ENCODE measurements at places on chromosomes 1 and 21.

DNA sequence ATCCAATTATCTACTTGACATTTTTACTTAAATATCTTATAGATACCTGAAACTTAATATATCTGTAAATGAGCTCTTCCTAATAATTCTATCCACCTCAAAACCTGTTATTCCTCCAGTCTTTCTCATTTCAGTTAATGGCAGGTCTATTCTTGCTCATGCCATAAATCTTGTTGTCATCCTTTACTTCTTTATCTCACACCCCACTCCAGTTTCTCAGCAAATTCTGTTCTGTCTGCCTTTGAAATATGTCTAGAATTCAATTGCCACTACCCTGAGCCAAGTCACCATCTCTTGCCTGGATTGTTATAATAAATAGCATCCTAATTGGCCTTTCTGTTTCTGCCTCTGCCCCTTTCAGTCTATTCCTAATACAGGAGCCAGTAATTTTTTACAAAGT, 105.8 kb downstream of the MAN1A2 start:
- DNase-seq, result no peak

- DNase-seq, result no peak
Observed at GRCh38 chr1:34140011-34140676, 24.9 kb downstream of the CSMD2 start.

DNA sequence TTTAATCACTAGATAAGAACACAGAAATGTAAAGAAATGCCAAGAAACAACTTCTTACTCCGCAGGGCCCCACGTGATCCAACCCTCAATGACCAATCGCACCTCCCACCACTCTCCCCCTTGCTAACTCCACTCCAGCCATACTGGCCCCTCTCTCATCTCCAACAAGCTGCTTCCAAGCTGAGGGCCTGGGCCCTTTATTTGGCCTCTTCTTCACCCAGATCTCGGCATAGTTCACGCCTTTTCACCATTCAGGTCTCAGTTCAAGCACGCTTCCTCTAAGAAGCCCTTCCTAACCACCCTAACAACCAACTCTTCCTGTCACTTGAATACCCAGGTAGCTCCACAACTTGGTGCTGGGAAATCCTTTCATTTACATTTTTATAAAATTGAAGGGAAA, 110.7 kb downstream of the TGFBR3 start:
- no peak for DNase-seq

DNA sequence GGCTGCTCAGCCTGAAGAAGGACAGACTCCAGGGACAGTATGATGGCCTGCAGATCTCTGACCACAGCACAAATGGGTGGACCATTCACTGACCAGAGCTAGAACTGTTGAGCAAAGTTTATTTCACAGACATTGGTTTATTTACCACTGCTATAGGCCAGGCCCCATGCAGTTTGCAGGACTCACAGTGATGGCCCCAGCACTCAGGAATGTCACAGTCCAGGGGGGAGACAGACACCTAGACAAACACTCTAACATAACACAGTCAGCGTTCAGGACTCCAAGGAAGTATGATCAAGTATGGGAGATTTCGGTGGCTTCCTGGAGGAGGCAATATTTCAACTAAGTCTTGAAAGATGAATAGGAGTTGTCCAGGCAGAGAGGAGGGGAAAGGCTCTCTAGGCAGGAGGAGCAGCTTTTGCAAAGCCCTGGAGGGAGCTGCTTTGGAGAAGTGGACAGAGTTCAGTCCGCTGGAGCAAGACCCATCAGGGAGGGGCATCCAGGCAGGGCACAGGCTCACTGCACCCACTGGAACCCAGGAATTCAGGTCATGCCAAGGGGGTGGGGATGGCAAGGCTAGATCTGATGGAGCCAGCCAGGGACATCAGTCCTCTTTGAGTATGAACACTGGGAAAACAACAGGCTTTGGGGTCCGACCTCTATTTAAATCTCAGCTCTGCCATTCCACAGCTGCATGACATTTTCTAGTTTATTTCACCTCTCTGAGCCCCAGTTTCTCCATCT, 454.3 kb downstream of the MATN1 start:
- no peak for DNase-seq

- no peak for DNase-seq
Observed at GRCh38 chr1:187894349-187894748, 1065.6 kb downstream of the PLA2G4A start.

GRCh38 chr1:31723828-31724359, 20.1 kb upstream of the COL16A1 start:
- DNase-seq, result no peak

GRCh38 chr1:22024485-22025367, 23.3 kb downstream of the CELA3A start:
- DNase-seq, result peak; percentile 64

DNA sequence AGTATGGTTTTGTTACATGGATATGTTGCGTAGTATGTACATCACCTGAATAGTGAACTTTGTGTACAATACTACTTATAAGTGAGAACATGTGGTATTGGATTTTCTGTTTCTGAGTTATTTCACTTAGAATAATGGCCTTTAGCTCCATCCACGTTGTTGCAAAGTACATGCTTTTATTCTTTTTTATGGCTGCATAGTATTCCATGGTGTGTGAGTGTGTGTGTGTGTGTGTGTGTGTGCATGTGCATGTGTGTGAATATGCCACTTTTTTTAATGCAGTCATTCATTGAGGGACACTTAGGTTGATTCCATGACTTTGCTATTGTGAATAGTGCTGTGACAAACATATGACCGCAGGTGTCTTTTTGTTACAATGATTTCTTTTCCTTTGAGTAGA, 147.8 kb downstream of the LEPR start:
- no peak for DNase-seq

DNA sequence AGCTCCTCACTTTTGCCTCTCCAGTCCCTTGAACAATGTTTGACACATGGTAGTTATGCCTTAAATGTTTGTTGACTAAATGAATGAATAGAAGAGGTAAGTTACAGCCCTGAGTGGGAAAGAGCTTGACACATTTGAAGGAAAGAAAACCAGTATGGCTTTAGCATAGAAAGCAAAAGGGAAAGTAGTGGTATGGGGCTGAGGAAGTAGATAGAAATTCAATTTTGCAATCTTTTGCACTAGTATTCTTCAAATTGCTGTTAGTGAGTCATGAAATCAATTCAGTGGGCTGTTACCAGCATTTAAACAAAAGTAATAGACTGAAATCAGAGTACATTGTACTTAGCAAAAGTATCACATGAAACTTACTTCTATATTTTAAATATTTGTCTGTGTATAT, 21.1 kb downstream of the PLA2G4A start:
- no peak for DNase-seq

DNA sequence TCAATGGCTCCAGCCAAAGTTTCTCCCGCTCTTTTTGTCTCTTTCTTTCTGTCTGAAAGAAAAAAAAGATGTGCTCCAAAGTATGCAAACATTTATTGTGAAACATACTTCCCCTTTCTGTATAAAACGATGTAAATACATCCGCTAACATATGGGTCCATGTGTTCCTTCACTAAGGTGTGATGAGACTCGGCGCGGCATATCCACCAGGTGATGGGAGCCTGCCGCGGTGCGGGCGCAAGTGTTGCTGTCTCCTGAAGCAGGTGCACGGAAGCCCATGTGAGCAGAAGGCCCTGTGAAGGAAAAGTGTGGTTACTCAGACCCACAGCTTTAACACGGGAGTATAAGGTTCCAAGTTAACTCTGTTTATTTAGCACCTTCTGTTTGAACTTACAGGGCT, 466.6 kb upstream of the C1orf87 start:
- no peak for DNase-seq

GRCh38 chr1:91397605-91398004, 7.0 kb downstream of the HFM1 start:
- DNase-seq, result no peak

- no peak for DNase-seq
Observed at GRCh38 chr1:57520743-57521515, 97.1 kb upstream of the DAB1 start.

GRCh38 chr1:167791281-167792187, 69.8 kb downstream of the MPZL1 start:
- DNase-seq, result no peak

DNA sequence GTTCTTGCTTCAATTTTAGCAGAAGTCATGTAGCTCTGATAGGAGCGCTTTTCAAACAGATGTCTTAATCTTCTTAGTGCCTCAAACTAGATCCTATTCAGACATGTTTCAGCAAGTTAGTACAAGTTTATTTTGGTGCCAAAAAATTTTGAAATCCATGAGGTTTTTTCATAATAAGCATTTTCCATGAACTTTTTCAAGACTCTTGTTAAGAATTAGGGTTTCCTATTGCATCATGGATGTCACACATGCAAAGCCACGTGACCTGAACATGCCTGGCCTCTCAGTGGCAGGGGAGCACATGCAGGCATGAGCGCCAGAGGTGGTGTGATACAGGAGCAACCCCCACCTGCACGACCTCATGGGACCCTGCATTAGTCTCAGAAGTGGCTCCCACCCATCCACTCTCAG, 67.6 kb downstream of the POFUT2 start:
- no peak for DNase-seq

DNA sequence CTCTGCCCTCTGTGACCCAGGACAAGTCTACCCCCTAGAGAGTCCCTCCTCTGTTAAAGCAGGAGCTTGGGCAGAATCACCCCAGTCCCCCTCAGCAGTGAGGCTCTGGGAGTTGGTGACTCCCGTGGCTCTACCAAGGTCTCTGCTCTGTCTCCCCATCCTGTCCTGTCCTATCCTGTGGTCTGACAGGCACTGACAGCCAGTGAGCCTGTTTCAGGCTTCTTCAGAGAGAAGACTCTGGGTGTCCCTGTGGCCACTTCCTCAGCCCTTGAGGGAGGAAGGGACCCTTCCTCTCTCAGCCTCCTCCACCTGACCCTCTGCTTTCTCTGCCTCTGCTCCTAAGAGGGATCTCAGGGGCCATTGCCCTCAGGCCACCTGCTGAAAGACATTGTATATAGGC, 148.7 kb downstream of the FCRL5 start:
- no peak for DNase-seq

DNA sequence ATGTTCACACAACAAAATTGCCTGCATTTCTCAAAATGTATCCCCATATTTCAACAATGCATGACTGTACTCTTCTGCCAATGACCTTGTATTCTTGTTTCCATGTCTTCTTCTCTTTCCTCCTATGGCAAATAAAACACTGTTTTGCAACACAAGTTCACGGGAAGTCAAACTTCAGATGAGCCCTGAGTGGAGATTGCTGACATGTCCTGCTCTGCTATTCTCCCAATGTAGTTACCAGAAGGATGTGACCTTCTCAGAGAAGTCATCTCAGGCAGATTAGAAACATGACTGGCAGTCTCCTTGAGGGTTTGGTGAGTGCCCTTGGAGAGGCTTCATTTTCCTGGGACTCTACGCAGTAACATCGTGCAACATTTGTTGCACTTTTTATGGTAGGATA, 15.6 kb downstream of the FCGR2B start:
- no peak for DNase-seq

GRCh38 chr1:167128261-167129227, 34.7 kb downstream of the STYXL2 start:
- no peak for DNase-seq

- DNase-seq, result no peak
Observed at GRCh38 chr1:17342014-17342441, 30.0 kb upstream of the PADI6 start.

- peak; percentile 26 for DNase-seq
Observed at GRCh38 chr1:116881879-116882520, 27.7 kb upstream of the PTGFRN start.

- no peak for DNase-seq
Observed at GRCh38 chr21:34835526-34835925, 166.7 kb downstream of the CLIC6 start.

DNA sequence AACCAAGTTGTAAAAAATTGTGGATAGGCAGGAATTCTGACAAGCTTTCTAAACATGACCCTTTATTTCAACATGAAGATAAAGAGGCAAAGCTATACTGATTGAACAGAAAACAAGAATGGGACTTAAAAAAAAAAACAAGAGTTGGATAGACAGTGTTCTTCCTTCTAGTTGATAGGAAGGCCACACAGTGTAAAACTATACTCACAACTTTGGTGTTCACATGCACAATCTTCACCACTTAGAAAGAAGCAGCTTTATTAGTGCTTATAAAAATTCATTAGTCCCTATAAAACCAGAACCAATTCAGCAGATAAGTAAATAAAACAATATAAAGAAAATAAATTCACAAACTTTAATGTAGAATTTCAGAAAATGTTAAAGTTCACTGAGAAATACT, 101.8 kb downstream of the AKT3 start:
- DNase-seq, result no peak

DNA sequence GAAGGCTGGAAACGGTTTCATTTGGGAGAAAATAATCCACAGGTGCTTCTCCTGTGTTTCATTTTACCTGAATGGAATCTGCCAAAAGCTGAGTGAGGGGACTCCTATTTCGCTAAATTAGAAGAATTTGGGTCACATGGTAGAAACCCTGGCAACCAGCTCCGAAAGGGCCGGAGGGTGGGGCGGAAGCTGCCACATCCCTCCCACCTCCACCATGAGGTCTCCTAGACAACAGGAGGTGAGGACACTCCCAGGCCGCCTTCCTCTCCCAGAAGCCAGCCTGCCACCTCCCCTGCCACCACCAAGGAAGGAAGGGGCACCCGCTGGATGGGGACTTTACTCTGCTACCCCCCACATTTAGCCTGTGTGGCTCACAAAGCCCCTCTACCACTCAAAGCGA, 199.9 kb upstream of the ZC3H12A start:
- DNase-seq, result no peak

DNA sequence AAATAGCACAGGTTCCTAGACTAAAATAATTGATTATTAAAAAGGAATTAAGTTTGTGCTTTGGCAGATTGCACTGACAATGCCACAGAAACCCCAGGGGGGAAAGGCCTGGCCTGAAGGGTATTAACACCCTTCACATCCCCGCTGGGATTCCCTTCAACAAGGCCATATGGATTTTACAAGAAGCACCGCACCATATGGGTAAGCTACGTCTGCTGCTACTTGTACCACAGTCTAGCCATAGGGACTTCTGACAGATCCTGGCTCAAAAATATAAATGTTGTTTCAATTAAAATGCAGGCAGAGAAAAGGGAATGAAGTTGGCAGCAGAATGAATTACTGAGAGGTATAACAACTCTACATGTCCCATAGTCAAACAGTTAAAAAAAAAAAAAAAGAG, 101.0 kb downstream of the DENND1B start:
- no peak for DNase-seq

- no peak for DNase-seq
Observed at GRCh38 chr21:27103768-27104167, 136.9 kb upstream of the ADAMTS5 start.

DNA sequence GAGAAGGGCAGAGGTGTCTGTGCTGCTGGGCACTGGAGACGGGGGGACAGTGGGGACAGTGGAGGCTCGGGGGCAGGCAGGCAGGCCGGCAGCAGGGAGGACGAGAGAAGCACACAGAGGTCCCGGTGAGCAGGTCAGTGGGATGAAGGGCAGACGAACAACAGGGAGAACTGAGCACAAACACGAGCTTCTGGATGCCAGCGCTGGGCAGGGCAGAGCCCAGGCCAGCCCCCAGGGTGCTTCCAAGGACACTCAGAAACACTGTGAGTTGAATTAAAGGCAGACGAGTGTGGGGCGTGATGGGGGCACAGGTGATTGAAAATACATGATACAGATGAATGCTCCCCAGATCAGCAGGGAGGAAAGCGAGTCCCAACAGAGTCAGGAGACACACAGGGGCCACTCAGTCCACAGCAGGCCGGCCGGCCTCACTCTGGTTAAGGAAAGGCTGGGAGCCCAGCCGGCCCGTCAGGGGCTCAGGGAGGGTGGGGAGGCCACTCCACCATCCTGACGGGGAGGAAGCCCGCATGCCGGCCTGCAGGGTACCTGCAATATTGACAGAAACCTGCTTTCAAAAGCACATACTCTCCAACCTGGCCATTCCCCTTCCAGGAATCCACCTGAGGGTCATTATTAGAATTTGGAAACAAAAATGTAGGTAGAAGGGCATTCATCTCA, 14.1 kb downstream of the SLC19A1 start:
- no peak for DNase-seq

All from activated T-cell treated with anti-CD3 and anti-CD28 coated beads for 48 hours (primary cell).